ENCODE measurements at places on chromosomes 2 and 18. TPM values are rescaled to one million over a fixed set of nuclear protein-coding genes. Genes with fewer than 3 reads are reported as not detected.

Gene AQP12B
- not detected for total RNA-seq

Gene FAM210A
- total RNA-seq = 6.8 TPM

Gene CDKL4
- total RNA-seq = 1.5 TPM

Gene HAAO
- total RNA-seq = 6.6 TPM

Gene CENPA
- 2.3 TPM for total RNA-seq

Gene PDE11A
- total RNA-seq = 0.42 TPM

DNA sequence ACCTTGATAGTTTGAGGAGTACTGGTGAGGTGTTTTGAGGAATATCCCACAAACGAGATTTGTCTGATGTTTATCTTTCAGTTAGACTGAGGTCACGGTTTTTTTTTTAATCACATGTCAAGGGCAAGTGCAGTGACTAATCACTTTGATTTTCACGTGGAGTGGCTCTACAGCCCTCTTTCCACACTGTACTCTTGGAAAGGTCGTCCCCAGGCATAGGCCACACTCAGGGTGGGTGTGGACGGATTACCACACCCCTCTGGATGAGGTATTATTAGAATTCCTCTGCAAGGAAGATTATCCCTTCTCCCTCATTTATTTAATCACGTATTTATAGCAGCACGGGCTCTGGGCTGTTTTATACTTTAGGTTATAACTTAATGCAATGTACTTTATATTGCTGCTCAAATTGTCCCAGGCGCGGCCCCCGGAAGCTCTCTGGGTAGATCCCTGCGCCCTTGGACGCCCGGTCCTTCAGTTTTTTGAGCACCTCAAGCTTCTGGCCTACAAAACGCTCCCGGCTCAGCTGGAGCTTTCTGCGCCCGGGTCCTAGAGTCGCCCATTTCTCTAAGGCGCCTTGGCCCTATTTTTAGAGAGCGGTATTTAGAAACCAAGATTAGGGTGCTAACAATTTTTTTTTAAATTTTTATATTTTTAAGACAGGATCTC is 515 bp upstream of the PLEKHB2 start:
- peak; percentile 89 for DNase-seq
- peak overlapping the region; percentile 90 for H3K4me3 ChIP-seq
- H3K36me3 ChIP-seq = no peaks in the 10 kb centered on the region
- peak overlapping the region; percentile 94 for H3K27ac ChIP-seq

- no peaks in the 10 kb centered on the region for H3K27me3 ChIP-seq
- no peak overlapping the region for H3K4me3 ChIP-seq
- no peak overlapping the region for H3K27ac ChIP-seq
Measured at GRCh38 chr2:204840504-204840903, 295.2 kb downstream of the PARD3B start.

GRCh38 chr18:3179430-3180089 is 40.2 kb downstream of the MYOM1 start:
- no peak overlapping the region for H3K4me3 ChIP-seq
- H3K4me1 ChIP-seq = no peaks in the 10 kb centered on the region
- no peak overlapping the region for H3K27ac ChIP-seq
- DNase-seq = no peak
- no peaks in the 10 kb centered on the region for H3K36me3 ChIP-seq

DNA sequence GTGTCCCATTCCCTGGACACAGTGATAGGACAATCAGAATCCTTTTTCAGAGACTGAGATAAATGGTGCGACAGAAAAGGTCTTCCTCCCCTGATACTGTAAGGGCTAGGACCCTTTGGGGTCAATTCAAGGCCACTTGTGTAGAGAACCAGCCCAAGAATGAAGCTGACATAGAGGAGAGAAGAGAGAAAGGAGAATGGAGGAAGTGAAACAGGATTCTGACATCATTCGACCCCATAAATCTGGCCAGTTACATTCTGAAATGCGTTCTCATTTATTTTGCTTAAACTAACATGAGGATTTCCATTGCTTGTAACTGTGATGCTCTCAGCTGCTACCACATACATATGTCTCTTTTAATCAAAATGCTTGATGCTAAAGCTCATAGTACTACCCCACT is 148.1 kb downstream of the TMEM163 start:
- no peaks in the 10 kb centered on the region for H3K4me1 ChIP-seq
- H3K36me3 ChIP-seq = no peaks in the 10 kb centered on the region
- no peaks in the 10 kb centered on the region for H3K27me3 ChIP-seq
- no peak overlapping the region for H3K4me3 ChIP-seq

DNA sequence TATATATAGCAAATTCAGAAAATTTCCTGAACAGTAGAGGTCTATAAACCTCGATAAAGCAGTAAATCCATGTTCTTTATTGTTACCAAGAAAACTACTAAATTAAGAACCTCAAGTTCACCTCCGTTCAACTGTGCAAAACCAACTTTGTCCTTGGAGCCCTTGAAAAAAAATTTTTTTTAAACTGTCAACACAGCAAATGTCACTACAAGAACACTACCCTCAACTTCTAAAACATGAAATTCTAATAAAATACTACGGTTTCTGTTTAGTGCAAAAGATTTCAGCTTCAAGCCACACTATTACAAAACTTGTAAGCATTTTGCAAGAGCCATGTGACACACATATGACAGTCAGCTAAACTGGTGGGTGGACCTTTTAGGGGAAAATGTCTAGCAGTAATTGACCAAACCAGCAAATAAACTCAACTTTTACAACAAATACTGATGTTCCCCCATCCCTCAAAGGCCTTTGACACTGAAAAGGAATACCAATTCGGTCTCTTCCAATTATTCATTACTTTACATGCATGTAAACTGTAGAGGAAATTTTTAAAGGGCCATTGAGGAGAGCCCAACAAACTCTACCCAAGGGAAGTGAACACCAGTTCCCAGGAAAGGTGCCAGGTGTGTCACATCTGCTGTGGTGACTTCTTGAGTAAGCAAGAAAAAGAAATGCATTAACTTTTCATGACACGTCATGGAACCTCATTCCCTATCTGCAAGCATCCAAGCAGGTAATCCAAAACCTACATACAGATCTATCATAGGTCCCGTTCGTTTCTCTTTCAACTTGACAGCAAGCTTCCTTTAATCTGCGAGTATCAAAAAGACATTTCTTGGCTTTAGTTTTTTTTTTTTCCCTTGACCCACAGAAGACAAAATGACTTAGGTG is 1.4 kb downstream of the RAB1A start:
- peak overlapping the region; percentile 77 for H3K4me3 ChIP-seq
- peak overlapping the region; percentile 99 for H3K27ac ChIP-seq
- H3K36me3 ChIP-seq = no peaks in the 10 kb centered on the region
- peaks cover 50% of the 10 kb centered on the region for H3K4me1 ChIP-seq
- no peaks in the 10 kb centered on the region for H3K27me3 ChIP-seq

- no peak for DNase-seq
- no peaks in the 10 kb centered on the region for H3K27me3 ChIP-seq
Measured at GRCh38 chr2:33477473-33478468, 1.3 kb downstream of the RASGRP3 start.

GRCh38 chr2:113124181-113124961 is 3.0 kb upstream of the IL1RN start:
- H3K27ac ChIP-seq = peak overlapping the region; percentile 9
- no peak for DNase-seq
- H3K4me1 ChIP-seq = peaks cover 34% of the 10 kb centered on the region
- H3K27me3 ChIP-seq = no peaks in the 10 kb centered on the region

- H3K4me1 ChIP-seq = peaks cover 17% of the 10 kb centered on the region
- no peaks in the 10 kb centered on the region for H3K27me3 ChIP-seq
- peak overlapping the region; percentile 70 for H3K4me3 ChIP-seq
- peaks cover 2% of the 10 kb centered on the region for H3K36me3 ChIP-seq
Measured at GRCh38 chr2:161237392-161238264, 70.6 kb upstream of the PSMD14 start.

- no peak for DNase-seq
- H3K36me3 ChIP-seq = no peaks in the 10 kb centered on the region
- H3K27ac ChIP-seq = no peak overlapping the region
- H3K4me3 ChIP-seq = no peak overlapping the region
- peaks cover 2% of the 10 kb centered on the region for H3K4me1 ChIP-seq
Measured at GRCh38 chr2:184444623-184445223, 153.6 kb upstream of the ZNF804A start.

DNA sequence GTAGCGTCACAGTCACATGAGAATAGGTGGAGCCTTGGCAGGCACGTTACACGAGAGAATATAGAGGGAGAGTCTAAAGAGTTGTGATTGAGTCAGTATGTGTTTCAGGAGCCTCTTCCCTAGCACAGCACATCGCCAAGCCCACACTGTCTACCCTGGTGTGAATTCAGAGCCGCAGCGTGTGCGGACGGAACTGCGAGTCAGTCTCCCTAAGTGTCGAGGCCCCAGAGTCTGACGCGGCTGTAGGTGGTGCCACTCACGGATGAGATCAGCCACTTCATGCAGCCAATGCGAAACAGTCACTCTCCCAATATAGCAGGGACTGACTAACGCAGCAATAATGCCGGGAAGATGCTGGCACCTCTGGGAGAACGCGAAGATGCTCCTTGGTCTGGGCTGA is 587.3 kb upstream of the ID2 start:
- no peak for DNase-seq
- no peak overlapping the region for H3K27ac ChIP-seq
- no peaks in the 10 kb centered on the region for H3K4me1 ChIP-seq
- no peaks in the 10 kb centered on the region for H3K36me3 ChIP-seq
- no peak overlapping the region for H3K4me3 ChIP-seq
- H3K27me3 ChIP-seq = no peaks in the 10 kb centered on the region

GRCh38 chr2:1020206-1020605 is 69.6 kb downstream of the SNTG2 start:
- H3K27me3 ChIP-seq = no peaks in the 10 kb centered on the region
- H3K36me3 ChIP-seq = no peaks in the 10 kb centered on the region
- no peak for DNase-seq
- H3K27ac ChIP-seq = no peak overlapping the region
- no peak overlapping the region for H3K4me3 ChIP-seq

GRCh38 chr18:36733150-36733549 is 95.7 kb downstream of the TPGS2 start:
- H3K36me3 ChIP-seq = no peaks in the 10 kb centered on the region
- no peak for DNase-seq
- no peaks in the 10 kb centered on the region for H3K27me3 ChIP-seq

DNA sequence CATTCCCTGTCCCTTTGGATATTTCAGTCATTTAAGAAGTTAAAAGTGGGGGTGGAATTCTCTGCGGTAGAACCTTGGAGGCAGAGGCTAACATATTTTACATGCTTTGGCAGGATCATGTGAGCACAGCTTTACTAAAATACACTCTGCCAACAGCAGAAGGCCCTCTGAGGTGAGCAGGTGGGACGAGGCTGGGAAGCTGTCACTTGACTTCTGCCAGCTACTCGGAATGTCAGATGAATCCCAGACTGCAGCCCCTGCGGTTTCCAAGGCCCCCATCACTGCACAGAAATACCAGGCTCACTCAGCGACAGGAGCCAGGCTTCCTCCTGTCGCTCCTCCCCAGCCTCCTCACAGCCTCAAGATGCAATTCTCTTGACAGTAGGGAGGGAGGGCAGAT is 220.9 kb upstream of the REV1 start:
- H3K27ac ChIP-seq = no peak overlapping the region
- H3K4me3 ChIP-seq = no peak overlapping the region
- H3K4me1 ChIP-seq = peaks cover 43% of the 10 kb centered on the region
- no peaks in the 10 kb centered on the region for H3K27me3 ChIP-seq
- H3K36me3 ChIP-seq = no peaks in the 10 kb centered on the region
- no peak for DNase-seq

DNA sequence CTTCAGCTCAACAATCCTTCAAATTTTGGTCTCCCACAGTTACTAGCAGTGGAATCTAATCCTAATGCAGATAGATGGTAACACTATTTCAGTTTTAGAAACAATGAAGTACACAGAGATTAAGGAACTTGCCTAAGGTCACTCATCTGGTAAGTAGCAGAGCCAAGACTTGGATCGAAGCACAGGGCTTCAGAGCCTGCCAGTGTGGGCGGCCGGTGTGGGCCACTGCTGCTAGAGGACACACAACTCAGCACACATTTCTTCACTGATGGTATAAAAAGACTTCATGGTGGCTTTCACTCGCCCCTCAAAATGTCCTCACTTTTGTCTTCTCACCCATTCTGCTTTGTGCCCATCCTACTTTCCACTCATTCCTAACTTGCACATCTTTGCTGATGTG is 11.1 kb downstream of the C2orf74 start:
- H3K27ac ChIP-seq = no peak overlapping the region
- H3K4me3 ChIP-seq = no peak overlapping the region
- H3K36me3 ChIP-seq = no peaks in the 10 kb centered on the region

DNA sequence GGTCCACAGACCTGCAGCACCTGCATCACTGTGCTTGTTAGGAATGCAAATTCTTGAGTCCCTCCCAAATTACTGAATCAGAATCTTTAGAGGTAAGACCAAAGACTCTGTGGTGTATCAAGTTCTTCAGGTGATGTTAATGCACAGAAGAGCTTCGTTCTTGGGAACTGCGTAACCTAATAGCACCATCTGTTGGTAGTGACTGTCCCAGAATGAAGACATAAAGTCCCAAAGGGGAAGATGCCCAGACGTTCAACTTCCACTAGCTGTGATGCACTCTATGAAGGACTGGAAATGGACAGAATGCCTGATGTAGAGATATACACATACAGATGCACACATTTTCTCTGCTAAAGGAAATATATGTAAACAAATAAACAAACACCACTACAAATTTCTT is 576.0 kb downstream of the LRP1B start:
- H3K36me3 ChIP-seq = no peaks in the 10 kb centered on the region
- no peaks in the 10 kb centered on the region for H3K27me3 ChIP-seq
- no peak overlapping the region for H3K27ac ChIP-seq
- H3K4me1 ChIP-seq = no peaks in the 10 kb centered on the region
- DNase-seq = no peak

DNA sequence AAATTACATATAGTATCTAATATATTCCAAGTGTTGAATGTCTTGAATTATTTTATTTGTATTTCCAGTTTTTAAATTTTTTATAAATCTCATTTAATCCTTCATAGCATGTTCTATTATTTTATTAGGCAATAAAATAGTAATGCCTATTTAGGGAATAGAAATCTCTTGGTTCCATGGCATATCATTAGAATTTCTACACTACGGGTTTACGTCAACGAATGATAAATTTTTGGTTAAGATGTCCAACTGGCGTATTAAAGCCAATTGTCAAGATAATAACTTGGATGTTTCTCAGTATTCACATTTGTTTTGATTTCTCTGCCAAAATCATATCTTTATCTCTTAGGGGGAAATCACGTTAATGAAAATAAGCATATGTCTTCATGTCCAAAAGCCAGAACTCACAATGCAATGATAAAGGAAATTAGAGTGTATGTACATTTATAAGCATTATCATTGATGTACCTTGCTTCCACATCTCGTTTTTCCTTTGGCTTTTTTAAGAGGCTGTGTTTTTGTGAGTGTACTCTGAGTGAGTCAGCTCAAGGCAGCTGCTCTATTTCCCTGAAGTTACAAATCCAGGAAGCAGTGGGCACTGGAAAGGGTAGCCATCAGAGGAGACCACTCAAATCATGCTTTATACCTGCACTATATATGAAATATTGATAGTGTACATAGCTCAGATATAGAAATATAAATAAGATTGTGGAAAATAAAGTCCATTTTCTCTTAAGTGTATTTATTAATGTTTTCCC is 115.8 kb upstream of the PDE1A start:
- H3K27me3 ChIP-seq = no peaks in the 10 kb centered on the region
- DNase-seq = no peak
- H3K4me3 ChIP-seq = no peak overlapping the region

- H3K4me3 ChIP-seq = no peak overlapping the region
- H3K36me3 ChIP-seq = peaks cover 9% of the 10 kb centered on the region
- H3K27ac ChIP-seq = no peak overlapping the region
- no peaks in the 10 kb centered on the region for H3K27me3 ChIP-seq
Measured at GRCh38 chr2:235765181-235765820, 271.5 kb downstream of the AGAP1 start.
